ENCODE measurements at places on chromosomes 5 and 9.

GRCh38 chr5:127084656-127085055 is 11.4 kb upstream of the C5orf63 start:
- no peak for DNase-seq

DNA sequence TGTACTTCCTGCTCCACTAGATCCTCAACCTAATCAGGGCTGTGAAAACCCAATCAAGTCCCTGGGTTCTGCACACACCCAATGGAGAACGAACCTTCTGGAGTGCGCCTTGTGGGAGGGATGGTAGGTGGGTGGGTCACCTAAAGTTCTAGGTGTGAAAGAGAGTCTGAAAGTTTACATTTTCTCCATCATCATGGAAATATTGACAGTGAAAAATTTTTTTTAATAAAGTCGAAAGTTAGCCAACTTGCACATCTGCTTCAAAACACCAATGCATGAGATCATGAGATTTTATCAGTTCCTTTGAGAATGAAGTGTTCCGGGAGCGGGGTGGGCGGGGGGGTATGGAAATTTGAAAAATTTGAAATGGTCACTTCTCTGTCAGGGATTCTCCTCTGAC is 21.7 kb downstream of the TAF11L14 start:
- DNase-seq: no peak

DNA sequence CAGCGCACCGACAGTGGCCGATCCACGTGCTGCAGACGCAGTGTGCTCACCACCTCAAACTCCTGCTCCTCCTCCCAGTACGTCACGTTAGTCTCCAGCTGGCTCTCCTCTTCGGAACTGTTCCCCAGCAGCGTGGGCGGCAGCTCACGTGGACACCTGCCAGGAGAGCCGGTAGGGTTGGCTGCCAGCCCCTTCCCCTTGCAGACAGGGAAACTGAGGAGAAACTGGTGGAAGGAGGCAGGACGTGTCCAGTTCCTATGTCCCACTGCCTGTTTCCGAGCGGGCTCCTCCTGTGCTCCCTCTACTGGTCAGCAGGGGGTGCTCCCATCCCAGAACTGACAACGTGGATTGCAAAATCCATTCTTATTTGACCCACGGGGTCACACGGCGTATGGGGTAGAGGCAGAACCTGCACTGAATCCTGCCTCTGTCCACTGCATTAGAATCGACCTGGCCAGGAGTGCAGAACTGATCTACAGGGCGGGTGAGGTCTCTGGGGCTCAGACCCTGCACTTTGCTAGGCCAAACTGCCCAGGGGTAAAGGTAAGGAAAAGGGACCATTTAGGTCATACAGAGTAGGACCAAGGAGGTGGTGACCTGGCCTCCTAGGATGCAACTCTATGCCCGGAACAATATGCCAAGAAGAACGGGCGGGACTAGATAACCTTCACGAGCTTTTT is 25.7 kb downstream of the PDGFRB start:
- DNase-seq: peak; percentile 28

GRCh38 chr9:4828761-4829160 is 36.0 kb downstream of the RCL1 start:
- DNase-seq: no peak

DNA sequence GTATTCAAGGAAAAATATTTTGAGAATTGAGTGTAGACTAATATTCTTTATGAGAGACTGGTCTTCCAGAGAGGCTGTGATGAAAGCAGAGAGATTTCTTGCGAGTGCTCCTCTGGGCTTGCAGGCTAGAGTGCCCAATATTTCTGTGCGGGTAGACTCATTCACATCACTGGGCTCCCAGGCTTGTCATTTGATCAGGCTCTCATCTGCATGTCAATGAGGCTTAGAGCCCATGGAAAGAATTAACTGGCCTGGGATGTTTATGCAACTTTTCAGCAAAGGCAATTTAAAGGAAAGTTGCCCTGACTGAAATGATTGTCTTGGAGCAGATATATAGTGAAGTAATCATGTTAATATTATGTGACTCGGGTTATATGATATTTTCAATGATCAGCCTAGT is 42.3 kb downstream of the SNCAIP start:
- DNase-seq: no peak

DNA sequence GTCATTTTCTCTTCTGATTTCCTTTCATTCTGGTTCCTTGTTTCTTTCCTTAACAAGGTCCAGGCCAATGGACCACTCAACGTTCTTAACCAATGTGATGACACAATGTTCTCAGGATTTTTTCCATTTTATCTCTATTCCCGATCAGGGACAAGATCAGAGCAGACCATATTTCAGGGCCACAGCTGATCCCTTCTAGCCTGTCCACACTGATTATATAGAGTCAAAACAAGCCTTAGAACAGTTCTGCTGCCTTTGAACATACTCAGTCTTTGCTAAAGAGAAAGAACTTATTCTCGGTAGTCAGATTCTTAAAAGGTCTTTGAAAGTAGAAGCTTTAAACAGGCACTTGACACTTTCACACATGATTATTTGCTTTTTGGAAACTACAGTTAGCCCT is 188.4 kb downstream of the ADAMTSL1 start:
- no peak for DNase-seq
